Cardiac septum (tissue), 1 donor: ENCODE measurements at places on chromosomes 2 and 18. TPM values are rescaled to one million over a fixed set of nuclear protein-coding genes. Genes with fewer than 3 reads are reported as not detected.
A peak's percentile ranks its signal among the peaks of the same experiment; 100 is the strongest.

GRCh38 chr2:241000831-241001321 lies 2.5 kb downstream of the SNED1 start:
- peak; percentile 44 for DNase-seq

DNA sequence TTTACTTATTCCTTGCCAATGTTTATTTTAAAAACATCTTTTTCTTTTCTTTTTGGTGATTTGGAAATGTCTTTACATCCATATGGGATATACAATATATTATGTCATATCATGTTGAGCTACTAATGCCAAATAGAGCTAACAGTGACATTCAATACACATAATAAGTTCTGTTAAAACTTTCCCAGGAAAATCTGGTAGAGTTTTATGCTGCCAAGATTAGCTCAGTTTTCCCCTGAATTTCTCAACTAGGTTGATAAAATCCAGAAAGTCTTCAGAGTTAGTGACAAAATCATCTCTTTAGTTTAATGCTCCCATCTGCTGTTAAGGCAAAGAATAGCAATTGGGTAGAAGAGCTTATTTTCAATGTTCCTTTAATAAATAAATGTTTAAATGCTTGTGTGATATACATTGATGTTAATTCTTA lies 9.9 kb downstream of the COL3A1 start:
- DNase-seq: no peak

- DNase-seq: no peak
Measured at GRCh38 chr18:51953521-51953920, 386.5 kb upstream of the DCC start.

The KIAA2012 gene
- not detected for total RNA-seq

The RNU2-63P gene
- not detected for total RNA-seq

The PTPRN gene
- 0.97 TPM for total RNA-seq

The MROH2A gene
- total RNA-seq: not detected

The HTRA2 gene
- 25.0 TPM for total RNA-seq

The ANKRD62 gene
- total RNA-seq: not detected

The CXCR4 gene
- total RNA-seq: 4.4 TPM

GRCh38 chr18:28961669-28962228 lies 784.8 kb upstream of the CDH2 start:
- DNase-seq: no peak

GRCh38 chr2:17136231-17136630 lies 382.0 kb downstream of the RAD51AP2 start:
- no peak for DNase-seq

GRCh38 chr2:72722492-72723070 lies 103.3 kb downstream of the EXOC6B start:
- DNase-seq: no peak

The CYP27C1 gene
- not detected for total RNA-seq

DNA sequence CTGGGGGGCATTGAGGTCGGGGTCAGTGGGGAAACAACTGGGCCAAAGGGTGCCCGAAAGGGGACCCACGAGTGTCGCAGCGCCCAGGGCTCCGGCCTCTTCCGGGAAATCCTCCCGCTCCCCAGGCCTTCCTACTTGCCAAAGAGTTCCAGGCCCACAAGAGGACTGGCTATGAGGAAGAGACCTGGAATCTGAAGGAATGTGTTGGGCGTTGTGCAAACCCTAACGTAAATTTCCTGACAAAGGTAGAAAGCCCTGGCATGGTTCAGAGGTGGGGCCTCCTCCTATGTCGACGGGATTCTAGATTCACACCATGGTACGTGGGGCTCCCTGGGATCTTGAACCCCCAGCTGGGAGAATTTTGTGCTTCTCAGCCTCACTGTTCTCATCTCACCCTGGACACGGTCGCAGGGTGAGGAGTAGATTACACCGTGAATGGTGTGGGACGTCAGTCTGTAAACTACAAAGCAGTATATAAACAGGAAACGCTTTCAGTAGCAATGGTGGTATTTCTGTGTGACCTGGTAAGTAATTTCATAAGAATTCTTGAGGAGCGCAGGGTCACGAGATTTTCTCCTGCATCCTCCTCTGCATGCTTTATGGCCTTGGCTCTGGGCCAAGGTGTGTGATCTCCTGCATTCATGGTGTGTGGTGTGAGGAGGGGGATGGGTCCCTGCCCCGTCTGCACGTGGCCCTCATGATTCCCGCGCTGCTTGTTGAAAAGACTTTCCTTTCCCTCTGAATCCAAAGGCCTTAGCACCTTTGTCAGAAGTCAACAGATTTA lies 868 bp downstream of the HSBP1L1 start:
- peak; percentile 69 for DNase-seq

GRCh38 chr2:96899413-96899741 lies 29.5 kb upstream of the SEMA4C start:
- no peak for DNase-seq

GRCh38 chr18:4640349-4641012 lies 185.4 kb upstream of the DLGAP1 start:
- no peak for DNase-seq

- DNase-seq: no peak
Measured at GRCh38 chr2:152647552-152647951, 69.7 kb downstream of the PRPF40A start.

The CCDC138 gene
- 1.3 TPM for total RNA-seq

DNA sequence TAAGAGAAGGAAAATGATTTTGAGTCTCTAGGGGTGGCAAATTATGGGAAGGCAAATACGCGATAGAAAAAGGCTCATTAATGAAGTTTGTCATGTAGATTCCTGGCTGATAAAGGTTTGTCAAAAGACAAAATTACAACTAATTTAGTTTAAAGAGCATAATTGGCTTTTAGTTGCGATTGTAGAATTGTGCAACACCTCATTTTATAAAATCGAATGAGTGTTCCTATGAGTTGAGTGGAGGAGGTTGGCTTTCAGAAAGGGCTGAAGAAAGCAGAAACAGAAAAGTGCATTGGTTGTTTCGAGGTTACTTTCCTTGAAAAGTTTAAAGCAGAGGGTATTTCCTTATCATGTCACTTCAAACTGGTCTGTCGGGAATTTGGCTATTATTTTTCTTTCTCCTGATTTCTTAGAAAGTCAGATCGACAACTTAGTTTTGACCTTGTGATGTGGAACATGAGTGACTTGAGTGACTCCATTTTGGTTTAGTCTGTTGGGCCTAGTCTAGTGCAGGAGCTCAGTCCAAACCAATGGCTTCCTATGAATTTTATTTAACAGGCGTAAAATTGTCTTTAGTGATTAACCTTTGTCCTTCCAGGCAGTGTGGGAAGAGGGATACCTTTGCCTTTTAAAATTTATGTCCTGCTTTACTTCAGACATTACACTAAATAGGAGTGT lies 2.2 kb upstream of the PCYOX1 start:
- no peak for DNase-seq

The SCYGR4 gene
- not detected for total RNA-seq

The NYAP2 gene
- total RNA-seq: 0.05 TPM

DNA sequence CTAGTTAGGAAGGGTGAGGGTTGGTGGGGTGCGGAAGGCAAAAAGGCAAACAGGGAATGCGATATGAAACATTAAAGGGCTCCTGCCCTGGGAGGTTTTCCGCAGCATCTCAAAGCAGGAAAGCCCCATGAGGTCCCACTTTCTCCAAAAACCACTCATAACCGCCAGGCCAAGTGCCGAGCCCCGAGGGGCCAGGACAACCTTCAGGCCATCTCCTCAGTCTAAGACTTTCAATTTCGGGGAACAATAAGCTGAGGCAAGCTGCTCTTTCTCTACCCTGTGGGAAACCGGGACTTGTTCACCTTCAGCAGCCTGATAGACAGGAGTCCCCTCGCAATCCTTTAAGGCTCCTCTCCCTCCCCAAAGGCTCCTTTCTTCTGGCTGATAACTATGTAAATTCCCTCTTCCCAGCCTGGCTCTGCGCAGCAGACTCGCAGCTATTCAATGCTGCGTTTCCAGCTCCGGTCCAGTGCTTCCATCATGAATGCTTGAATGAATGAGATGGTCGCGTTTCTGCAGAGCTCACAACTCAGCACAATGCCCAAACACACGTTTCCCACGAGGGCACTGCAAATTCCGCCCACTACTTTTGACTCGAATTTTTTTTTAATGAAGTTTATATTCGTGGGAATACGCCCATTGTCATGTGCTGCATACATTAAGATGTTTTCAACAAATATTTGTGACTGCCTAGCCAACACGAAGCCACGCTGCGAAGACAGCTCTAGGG lies 1.4 kb downstream of the LAMA1 start:
- DNase-seq: no peak
